ENCODE measurements at places on chromosomes 1 and 21.

DNA sequence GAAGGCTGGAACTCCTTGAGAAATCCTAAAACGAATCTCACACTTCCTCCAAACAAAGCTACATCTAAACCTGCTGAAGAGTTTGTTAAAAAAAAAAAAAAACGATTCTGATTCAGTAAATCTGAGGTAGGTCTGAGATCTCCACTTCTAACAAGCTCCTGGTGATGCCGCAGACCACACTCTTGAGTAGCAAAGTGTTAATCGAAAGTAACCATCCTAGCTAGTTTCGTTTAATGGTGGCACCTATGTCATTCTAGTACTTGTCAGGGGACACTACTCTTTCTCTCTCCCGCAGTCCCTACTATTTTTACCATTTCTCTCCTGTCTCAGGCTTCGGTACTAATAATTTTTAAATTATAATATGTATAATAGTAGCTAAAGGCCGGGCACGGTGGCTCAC, 2.1 kb downstream of the CLCC1 start:
- DNase-seq = no peak

GRCh38 chr21:17616831-17617230, 4.1 kb upstream of the BTG3 start:
- no peak for DNase-seq

- DNase-seq = no peak
Observed at GRCh38 chr1:225974454-225974853, 24.7 kb downstream of the SDE2 start.

DNA sequence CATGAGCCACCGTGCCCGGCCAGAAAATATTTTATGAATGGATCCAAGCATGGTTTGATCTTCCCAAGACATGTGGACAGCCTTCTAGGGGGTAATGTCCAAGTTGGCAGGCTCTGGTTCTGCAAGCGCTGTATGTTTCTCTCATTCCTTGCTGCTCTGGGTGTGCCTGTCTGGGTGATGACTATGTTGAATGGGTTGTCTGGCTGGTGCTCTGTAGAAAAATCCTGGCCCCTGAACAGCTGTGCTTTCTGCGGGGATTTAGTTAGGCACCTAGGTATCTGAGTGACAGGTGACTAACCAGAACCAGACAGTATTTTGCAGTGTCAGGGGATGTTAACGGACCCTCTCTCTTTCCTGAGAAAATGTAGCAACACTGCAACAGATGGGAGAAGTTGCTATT, 14.1 kb downstream of the HUNK start:
- no peak for DNase-seq

- DNase-seq = no peak
Observed at GRCh38 chr1:1308756-1309250, 406 bp downstream of the PUSL1 start.

Data from GM10248 (cell line).